Activated CD8-positive, alpha-beta memory T cell treated with anti-CD3 and anti-CD28 coated beads for 1 hour (primary cell): ENCODE measurements at places on chromosomes 2 and 18.

- no peak for DNase-seq
Measured at GRCh38 chr2:175195012-175195411, 13.5 kb upstream of the ATP5MC3 start.

GRCh38 chr2:152395103-152395502, 60.1 kb downstream of the FMNL2 start:
- no peak for DNase-seq

DNA sequence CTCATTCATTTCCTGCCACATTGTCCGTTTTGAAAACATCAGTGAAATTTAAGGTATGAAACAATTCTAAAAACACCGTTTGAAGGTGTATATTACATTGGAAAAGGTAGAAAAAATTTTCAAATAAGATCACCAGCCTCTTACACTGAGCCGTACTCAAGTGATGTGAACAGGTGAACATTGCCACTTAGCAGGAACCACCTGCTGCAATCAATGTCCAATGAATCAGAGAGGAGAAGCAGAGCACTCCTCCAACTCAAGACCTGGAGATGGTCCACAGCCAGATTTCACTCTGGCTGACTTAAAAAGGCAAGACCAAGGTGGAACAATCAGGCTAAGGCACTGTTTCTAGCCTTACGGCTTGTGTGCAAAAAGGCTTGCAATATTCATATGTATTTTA, 110.3 kb upstream of the TTN start:
- no peak for DNase-seq

DNA sequence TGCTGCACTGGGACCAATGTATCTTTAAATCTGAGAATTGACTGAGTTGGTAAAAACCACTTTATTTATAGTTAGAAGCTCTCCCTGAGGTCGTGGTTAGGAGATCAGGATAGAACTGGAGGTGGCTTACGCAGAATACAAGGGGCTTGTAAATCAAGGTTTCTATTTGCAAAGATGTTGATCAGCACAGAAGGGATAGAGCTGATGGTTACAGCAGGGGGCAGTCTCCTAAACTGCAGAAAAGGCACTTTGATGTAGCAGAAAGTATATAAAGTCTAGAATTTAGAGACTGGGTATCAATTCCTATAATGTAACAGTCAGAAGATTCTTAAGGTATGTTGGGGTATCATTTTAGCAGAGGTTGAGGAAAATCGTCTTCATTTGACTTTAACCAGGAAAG, 25.2 kb upstream of the ACVR1 start:
- DNase-seq = no peak

GRCh38 chr2:1584691-1585485, 159.4 kb downstream of the PXDN start:
- DNase-seq = no peak

DNA sequence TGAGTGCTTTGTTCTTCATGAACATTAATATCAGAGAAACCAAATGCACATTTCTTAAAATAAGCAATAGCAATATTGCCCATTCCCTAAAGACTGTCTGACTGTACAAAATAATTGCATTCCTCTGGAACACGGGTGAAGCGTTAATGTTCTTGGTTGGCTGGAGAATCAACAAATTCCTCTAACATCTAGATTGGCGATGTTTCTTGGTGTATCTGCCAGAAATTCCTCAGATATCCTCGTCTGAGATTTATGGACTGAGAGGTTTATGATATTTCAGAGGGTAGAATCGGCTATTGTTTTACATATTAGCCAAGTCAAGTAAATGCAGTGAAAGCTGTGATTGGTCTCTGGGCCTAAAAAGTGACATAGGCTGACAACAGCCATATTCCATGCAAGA, 27.1 kb upstream of the SPTBN1 start:
- no peak for DNase-seq

DNA sequence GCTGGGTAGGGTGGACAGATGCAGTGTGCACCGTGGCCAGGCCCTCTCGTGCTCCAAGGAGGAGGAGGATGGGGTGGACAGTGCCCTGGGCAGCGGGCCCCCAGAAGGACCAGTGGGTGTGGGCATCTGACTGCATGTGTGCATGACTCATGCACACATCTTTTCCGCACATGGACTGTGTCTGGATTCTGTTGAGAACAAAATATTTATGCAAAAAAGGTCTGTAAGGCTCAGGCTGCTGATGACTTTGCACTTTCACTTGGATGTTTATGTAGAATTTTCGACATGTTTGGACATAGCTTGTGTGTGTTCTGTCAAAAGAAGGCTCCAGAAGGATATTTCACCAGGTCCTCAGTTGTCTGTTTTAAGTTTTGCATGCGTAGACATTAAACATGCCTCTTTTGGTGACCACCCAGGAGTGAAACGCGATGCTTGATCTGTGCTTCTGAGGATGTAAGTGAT, 45.6 kb downstream of the MTCL1 start:
- no peak for DNase-seq

GRCh38 chr2:192948316-192948715, 753.6 kb upstream of the TMEFF2 start:
- no peak for DNase-seq

DNA sequence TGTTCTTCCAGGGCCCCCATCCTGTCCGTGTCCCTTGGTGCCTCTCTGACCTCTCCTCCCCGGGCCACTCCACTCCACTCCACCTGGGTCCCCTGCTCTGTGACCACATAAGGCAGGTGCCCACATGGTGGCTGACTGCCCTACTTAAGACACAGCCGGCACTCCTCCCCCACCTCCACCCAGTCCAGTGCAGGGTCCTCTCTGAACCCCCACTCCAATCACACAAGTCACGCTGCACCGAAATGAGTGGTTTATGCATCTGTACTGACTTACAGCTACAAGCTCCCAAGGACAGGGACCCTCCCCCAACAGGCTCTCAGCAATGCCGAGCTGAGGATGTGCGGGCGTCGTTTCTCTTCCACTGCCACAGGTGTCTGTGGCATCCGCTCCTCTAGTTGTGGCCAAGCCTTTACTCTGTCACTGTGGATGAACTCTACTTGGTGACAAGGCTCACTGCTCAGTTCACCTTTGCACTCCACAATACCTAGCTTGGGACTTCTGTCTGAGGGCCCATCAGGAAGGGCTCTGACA, 48.3 kb downstream of the TFCP2L1 start:
- no peak for DNase-seq

- DNase-seq = no peak
Measured at GRCh38 chr2:57370882-57371585, 675.6 kb upstream of the VRK2 start.

- no peak for DNase-seq
Measured at GRCh38 chr18:11027862-11028261, 121.5 kb downstream of the PIEZO2 start.

GRCh38 chr18:13548106-13548819, 178.1 kb downstream of the FAM210A start:
- DNase-seq = no peak

GRCh38 chr2:145599756-145600155, 1079.8 kb upstream of the ZEB2 start:
- no peak for DNase-seq

GRCh38 chr18:13558790-13559189, 167.6 kb downstream of the FAM210A start:
- DNase-seq = no peak

- DNase-seq = no peak
Measured at GRCh38 chr2:42922790-42923579, 130.6 kb upstream of the HAAO start.

GRCh38 chr18:65439188-65439587, 311.6 kb upstream of the CDH7 start:
- DNase-seq = no peak

DNA sequence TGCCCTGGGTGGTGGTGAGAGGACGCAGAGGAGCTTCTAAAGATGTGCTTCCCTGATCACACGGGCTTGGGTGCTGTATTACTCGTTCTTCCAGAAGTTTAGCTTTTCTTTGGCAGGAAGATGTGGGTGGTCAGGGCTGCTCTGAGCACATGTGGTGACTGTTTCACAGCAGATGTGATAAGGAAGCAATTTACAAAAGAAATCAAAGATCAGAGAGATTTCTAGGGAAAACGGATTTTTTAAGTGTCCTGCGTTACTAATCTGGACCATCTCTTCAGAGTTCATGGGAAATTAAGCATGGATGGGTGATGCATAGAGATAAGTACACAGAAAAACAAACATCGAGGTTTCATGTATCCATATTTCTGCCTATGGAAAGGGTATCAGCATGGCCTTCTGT, 99.4 kb downstream of the WDSUB1 start:
- DNase-seq = no peak

- no peak for DNase-seq
Measured at GRCh38 chr18:48534364-48534763, 4.5 kb upstream of the CTIF start.

GRCh38 chr2:109318150-109318948, 189.3 kb downstream of the SH3RF3 start:
- no peak for DNase-seq

GRCh38 chr2:40028792-40029488, 249.9 kb upstream of the THUMPD2 start:
- no peak for DNase-seq

DNA sequence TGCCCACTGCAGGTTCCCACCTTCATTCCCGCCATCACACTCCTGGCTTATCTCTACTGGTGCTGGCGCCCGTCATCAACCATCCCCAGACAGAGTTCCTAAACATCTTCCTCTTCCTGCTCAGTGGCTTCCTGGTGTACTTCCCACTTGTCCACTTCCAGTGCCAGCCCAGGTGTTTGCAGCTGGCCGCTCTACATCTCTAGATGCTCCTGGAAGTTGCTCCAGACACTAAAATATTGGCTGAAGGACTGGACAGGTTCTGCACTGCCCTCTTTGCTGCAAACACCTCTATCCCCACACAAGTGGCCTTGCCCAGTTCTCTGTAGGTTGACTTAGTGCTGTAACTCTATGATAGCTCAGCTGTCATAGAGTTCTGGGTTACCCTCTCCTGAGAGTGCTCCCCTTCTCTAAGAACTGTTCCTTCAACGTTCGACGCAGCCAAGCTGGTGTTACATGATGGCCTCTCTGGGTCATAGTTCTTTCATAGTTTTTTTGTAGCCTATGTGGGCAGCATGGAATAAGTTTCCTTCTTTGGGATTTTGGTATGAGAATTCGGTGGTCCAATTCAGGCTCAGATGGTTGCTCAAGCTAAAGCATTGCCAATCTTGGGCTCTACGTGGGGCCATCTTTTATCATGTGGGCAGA, 45.8 kb upstream of the PUM2 start:
- DNase-seq = no peak

- peak; percentile 23 for DNase-seq
Measured at GRCh38 chr2:197309691-197310231, 819 bp downstream of the ANKRD44 start.

DNA sequence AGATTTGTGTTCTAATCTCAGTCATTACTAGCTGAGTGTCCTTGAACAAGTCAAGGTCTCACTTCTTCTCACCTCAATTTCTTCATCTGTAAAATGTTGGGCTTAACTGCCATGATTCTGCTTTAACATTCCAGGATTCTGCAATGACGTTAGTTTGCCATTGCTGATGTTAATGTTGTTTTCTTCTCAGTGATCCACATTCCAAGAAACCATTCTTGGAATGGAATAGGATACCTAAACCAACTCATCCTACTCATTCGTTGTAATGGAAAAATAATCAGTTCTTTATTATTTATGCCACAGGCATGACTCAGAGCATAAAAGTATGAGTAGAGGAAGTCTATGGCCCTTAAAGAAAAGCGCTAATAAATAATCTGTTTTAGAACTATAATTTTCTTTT, 140.2 kb upstream of the ETAA1 start:
- DNase-seq = no peak

DNA sequence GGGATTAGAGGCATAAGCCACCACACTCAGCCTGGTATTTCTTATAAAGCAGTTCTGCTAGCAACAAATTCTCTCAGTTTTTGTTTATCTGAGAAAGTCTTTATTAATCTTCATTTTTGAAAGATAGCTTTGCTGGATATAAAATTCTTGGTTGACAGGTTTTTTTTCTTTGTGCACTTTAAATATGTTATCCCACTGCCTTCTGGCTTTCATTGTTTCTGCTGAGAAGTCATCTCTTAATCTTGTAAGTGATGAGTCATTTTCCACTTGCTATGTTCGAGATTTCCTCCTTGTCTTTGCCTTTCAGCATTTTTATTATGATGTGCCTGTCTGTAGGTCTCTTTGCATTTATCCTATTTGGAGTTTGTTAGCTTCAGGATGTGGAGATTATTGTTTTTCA, 5.9 kb upstream of the ELAC1 start:
- DNase-seq = no peak

GRCh38 chr2:230697676-230698075, 15.0 kb upstream of the CAB39 start:
- no peak for DNase-seq

- no peak for DNase-seq
Measured at GRCh38 chr2:143551971-143552650, 422.9 kb downstream of the ARHGAP15 start.

DNA sequence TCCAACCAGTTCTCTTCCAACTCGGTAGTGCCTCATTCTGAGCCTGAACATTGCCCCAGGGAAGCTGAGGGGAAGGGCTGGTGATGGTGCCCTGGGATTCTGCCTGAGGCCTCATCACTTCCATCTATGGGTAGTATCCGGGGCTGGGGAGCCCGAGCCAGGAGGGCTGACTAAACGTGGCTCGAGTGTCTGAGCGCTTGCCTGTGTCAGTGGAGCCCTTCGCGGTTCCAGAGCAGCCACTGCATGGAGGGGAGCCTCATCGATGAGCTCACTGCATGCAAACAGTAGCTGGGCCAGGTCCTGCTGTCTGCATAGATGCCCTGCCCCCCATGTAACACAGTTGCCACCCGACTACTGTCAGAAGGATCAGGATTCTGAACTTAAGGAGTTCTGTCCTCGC, 129.3 kb downstream of the GLI2 start:
- DNase-seq = no peak

DNA sequence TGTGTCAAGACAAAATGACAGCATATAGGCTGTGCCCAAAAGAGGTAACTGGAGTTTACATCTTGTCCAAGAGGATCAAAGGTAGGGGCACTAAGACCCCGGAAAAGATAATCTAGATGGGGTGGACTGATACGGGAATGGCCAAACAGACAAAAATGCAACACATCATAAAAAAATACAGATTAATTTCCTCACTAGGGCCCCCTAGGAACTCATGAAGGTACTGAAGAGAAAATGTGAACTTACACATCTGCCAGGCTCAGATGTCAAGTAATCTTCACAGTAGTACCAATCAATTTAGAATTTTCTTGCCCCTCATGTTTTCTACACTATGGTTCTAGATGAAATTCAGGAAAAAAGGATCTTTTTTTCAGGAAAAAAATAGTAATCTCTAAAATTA, 115.6 kb upstream of the REG3A start:
- no peak for DNase-seq
